ENCODE measurements at places on chromosomes 7 and 10.

DNA sequence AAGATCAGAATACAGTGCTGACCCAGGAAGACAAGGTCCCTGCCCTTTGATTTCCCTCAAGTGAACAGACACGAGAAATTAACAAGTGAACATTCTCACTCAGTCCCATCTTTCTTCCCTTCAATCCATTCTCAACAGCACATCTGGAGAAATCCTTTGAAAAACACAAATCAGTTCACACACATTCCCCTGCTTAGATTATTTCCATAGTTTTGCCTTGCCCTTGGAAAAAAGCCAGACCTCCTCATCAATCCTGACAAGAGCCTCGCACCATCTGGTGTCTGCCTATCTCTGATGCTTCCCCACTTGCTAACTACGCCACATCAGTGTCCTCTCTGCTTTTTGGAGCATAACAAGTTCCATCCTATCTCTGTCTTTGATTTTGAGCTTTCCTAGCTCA, 94.4 kb upstream of the KIAA1217 start:
- DNase-seq = no peak

GRCh38 chr10:47253651-47254375, 46.2 kb upstream of the GDF10 start:
- DNase-seq = no peak

- DNase-seq = peak; percentile 18
Observed at GRCh38 chr7:116588225-116588624, 63.4 kb downstream of the CAV1 start.

DNA sequence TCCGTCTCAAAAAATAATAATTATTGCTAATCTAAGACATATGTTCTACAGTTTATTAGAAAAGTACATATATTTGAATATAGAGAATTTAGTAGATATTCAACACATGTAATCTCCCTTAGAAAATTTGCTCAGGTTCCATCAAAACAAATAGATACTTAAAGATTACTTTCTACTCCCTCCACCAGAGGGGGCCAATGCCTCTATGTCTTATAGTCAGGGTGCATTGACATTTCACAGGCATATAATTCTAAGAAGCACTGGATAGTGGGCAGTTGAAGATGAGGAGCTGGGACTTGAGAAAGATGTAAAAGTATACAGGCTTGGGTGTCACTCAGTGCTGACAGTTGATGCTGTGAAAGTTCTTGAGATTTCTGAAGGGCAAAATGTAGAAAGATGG, 301.6 kb upstream of the HPS1 start:
- no peak for DNase-seq

- DNase-seq = no peak
Observed at GRCh38 chr10:121403527-121403926, 194.7 kb downstream of the FGFR2 start.

- no peak for DNase-seq
Observed at GRCh38 chr7:7672545-7673239, 32.1 kb downstream of the UMAD1 start.

DNA sequence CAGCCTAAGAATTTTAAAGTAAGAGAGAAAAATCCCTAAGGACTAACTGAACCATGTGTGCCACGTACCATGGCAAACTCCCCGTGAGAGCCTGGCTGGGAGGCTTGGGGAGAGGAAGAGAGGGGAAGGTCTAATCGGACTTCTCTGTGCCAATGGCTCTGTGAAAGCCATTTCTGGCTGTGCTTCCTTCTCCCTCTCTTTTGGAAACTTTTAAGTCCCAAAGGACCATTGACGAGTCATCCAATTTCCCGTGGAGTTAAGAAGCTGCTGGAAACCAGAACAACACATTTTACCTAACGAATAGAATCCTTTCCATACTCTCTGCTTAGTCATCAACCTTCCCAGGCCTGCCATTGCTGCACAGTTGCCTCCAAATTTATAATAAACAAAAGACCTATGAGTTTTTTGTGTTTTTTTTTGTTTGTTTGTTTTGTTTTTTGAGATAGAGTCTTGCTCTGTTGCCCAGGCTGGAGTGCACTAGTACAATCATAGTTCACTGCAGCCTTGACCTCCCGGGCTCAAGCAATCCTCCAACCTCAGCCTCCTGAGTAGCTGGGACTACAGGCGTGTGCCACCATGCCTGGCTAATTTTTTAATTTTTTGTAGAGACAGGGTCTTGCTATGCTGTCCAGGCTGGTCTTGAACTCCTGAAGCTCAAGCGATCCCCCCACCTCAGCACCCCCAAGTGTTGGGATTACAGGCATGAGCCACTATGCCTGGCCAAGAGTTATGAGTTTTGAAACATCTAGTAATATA, 13.2 kb downstream of the LAMB1 start:
- no peak for DNase-seq

DNA sequence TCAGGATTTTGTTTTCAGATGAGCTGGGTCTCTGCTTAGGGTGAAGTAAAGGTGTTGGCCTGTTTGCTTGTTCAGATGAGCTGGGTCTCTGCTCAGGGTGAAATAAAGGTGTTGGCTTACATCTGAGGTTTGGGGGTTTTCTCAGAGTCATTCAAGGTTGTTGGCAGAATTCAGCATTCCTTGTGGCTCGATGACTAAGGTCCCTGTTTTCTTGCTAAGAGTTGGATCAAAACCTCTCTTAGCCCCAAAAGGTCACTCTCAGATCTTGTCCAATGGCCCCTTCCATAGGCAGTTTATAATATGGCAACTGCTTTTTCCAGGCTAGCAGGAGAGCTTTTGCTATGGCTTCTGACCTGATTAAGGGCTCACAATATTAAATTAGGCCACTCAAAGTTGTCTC, 106.6 kb downstream of the ADAM22 start:
- DNase-seq = no peak

GRCh38 chr10:110226543-110226925, 19.1 kb downstream of the MXI1 start:
- DNase-seq = peak; percentile 95

GRCh38 chr10:70551971-70552422, 50.5 kb downstream of the PRF1 start:
- DNase-seq = peak; percentile 57

DNA sequence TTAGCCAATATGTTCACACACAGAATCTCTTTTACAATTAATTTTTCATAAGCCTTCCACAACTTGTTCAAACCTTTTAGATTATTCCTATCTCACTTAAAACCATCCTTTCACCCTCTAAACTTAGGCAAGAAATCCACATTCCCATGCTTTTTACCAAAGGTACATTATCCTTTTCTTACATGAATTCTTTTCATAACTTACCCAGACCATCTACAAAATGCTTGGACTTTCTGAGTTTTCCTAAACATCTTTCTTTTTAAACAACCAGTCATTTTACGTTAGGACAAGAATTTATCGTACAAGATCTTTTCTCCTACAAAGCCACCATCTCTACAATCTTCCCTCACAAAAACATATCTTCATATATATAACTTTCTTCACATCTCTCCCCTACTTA, 18.8 kb upstream of the GARS1 start:
- DNase-seq = no peak

- no peak for DNase-seq
Observed at GRCh38 chr7:127798023-127798422, 146.0 kb downstream of the SND1 start.

DNA sequence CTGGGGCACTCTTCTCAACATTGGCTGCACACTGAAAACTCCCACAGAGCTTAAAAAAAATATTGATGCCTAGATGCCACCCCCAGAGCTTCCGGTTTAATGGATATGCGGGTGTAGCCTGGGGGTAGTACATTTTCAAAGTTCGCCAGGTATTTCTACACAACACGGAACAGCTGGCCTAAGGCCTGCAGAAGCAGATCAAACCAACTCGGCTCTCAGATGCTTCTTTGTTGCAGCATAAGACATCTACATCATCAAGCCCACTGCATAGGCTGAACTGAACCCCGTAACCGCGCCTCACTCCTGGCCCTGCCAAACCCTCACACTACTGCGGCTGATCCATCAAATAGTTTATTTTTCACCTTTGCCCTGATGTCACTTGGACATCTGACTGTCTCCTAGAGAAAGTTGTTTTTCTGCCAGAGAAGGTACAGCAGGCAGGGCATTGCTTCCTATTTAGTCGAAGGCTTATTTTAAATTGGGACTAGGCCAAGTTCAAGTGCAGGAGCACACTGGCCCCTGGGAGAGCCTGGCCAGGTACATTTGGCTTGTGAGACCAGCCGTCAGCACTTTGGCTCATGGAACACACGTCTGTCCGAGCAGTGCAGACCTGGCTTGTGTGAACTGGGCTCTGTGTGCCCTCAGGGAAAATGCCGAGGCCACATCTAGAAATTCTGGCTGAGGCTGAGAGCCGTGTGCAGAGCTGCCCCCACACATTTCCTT, 113.3 kb downstream of the TACC2 start:
- no peak for DNase-seq

GRCh38 chr7:48959676-48960075, 35.3 kb downstream of the CDC14C start:
- no peak for DNase-seq

DNA sequence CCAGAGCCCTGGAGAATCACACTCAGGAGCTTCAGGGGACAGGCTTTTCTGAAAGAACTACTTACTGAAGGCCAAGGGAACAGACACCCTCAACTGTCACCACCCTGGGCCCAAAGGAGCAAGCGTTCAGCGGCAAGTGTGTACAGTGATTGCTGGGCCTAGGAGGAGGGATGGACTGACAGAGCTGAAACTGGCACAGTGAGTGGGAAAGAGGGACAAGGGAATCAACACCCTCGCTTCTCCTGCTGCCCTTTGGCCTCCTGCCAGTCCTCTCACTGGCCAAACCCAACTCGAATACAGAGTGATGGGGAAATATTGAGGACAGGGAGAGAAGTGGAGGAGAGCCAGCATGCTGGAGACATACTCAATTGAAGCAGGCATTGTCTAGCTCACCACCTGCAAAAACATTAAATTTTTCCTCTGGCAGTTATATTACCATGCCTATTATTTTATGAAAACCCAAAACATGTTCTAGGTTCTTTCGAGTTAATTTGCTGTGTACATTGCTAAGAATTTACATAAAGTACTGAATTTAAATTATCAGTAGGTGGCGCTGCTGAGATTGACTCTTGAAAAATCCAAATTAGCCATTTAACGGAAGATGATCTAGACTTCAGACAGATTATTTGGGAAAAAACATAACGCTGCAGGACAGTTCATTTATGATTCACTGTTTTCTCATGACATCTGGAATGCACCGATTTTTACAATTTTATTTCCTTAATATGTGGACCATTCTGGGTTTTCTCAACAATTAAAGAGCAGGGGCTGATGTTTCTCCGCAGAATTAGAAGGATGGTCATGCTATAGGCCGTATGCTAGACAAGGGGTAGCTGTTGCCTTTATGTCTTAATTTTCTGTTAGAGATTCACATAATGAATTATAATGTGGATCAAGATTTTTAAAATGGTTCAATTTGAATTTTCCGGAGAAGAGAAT, 14.7 kb upstream of the TMEM236 start:
- no peak for DNase-seq

DNA sequence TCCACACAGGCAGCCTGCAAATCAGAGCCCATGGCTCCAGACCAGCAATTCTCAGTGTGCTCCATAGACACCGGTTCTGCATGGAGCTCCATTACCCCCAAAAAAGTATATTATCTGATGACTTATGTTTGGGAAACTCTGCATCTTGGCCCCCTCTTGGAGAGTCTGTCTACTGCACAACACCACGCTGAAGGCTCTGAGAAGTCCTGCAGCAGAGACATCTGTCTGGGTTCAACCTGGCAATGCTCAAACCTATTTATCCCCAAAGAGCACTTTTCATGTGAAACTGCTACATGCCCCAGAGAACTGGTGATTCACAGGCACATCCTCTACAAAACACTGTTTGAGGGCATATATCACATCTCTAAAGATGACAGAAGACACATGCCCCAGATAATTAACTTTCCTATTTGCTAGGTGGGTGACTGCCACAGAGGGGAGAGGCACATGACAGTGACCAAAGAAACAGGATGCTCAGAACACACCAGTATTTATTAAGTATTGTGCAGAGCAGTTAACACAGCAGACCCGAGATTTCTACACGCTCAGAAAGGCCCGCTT, 83.8 kb downstream of the DLG5 start:
- DNase-seq = no peak

GRCh38 chr10:3904419-3904960, 119.5 kb upstream of the KLF6 start:
- DNase-seq = no peak

DNA sequence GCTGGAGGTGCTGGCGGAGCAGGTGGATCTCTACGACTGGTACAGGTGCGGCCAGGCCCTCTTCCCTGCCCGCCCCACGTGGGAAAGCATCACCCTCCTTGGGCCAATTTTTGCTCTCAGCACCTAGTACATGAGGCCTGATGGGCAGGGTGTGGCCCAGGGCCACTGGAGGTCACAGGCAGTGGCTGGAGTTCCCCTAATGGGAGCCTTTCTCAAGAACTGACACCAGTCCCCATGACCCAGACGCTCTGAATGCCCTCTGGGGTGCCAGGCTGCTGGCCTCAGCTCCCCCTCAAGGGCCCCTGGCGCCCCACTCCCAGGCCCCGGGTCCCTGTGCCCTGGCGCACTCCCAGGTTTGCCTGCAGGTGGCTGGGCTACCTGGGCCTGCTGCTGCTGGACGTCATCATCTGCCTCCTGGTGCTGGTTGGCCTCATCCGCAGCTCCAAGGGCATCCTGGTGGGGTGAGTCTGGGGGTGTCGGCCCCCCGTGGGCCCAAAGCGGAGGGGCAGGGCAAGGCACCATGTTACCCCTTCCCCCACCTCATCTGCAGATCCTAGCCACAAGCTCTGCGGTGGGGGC, 15.9 kb downstream of the TTYH3 start:
- DNase-seq = no peak

DNA sequence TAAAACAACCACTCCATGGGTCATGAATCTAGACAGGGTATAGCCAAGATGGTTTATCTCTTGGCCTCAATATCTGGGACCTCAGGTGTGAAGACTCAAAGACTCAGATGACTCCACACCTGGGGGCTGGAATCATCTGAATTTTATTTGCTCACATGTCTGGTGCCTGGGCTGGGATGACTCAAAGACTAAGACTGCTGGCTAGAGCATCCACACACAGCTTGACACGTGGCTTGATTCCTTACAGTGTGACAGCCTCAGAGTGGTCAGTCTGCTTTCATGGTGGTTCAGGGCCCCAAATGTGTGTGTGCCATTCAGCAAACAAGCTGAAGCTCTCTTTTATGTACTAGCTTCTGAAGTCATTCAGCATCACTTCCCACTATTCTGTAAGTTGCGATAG, 333.7 kb downstream of the RNLS start:
- no peak for DNase-seq

GRCh38 chr10:23404461-23404980, 34.4 kb upstream of the OTUD1 start:
- no peak for DNase-seq

GRCh38 chr10:73131301-73131700, 21.0 kb downstream of the NUDT13 start:
- DNase-seq = no peak

DNA sequence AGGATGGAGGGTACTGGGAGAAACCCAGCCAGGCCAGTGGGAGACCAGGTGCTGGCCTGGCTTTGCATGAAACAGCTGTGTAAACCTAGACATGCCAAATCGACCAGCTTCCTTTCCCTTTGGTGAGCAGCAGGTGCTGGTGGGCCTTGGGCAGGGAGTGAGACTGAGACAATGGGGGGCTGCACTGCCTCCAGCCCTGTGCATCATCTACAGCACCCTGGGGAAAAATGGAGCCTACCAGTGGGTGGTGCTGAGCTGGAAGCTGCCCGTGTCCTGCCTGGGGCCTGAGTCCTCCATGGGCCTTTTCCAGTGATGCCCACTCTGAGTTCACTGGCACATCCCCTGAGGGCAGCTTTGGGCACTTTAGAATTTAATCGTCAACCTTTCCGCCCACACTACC, 19.2 kb upstream of the DDC start:
- no peak for DNase-seq
